ENCODE measurements at places on chromosomes 4 and X.

- no peak for DNase-seq
Measured at GRCh38 chr4:153292897-153293741, 51.4 kb upstream of the MND1 start.

- DNase-seq = no peak
Measured at GRCh38 chr4:87499403-87500091, 29.6 kb downstream of the SPARCL1 start.

- DNase-seq = no peak
Measured at GRCh38 chr4:139458999-139459398, 5.1 kb downstream of the RAB33B start.

GRCh38 chr4:5638316-5638715 lies 70.0 kb downstream of the EVC2 start:
- DNase-seq = no peak

DNA sequence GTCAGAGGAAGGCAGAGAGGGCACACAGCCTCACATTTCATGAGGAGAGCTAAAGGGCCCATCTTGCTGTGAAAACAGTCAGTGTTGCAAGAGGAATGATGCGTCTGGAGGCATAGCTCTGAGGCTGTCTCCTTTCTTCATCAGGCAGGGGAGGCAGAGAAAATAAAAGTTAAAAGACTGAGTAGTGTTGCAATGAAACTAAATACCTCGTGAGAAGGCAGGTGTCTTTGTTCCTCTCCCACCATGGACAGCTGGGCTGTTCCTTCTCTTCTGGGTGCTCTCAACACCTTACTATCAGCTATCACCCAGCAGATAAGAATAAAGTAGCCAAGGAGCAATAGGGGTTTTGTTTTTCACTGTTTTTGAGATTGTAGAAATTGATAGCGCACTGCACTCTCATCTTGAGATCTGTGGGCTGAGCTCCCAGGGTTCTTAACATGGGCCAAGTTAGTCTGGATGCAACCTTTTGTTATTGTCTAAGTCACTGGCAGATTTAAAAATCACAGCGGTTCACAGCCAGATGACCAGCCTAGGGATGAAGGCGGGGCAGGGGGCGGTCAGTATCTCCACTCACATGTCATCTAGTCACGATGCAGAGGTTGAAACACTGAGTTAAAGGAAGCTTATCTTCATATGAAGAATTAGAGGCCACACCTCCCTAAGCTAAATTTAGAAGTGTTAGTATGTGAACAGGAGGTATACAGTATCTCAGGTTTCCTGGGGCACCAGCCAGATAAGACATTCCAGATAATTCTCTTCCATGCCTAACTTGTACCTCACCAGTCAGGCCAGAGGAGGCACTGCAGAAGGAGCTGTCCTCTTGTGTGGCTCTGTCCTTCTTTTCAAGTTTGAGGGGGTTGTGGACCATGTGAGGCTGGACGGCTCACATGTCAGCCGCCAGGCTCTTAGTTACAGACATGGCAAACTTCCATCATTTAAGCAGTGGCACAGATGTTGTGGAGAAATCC lies 36.9 kb downstream of the PARM1 start:
- no peak for DNase-seq

DNA sequence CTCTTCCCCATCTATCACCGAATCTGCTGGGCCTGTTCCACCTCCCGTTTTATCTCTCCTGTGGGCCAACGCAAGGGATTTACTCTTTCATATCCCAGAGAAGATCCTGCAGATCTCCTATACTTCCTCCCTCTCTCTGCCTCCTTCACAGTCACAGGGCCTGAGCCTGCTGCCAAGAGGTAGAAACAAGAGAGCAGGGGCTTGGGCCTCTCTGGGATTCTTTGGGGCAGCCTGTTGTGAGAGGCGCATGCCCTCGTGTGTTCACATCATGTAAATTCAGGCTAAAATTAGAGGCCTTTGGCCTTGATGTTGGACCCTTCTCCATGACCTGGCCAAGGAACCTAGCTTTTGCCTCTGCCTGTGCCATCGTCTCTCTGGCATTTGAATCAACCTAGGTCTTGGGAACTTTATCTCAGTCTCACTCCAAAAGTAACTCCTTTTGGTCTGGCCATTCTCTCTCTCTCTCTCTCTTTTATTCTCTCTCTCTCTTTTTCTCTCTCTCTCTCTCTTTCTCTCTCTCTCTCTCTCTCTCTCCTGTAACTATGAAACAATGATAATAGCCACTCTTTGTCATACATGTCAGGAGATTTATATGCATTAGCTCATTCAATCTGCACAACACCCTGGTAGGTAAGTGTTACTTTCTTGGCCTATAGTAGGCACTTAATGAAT lies 20.0 kb upstream of the EFNB1 start:
- no peak for DNase-seq

DNA sequence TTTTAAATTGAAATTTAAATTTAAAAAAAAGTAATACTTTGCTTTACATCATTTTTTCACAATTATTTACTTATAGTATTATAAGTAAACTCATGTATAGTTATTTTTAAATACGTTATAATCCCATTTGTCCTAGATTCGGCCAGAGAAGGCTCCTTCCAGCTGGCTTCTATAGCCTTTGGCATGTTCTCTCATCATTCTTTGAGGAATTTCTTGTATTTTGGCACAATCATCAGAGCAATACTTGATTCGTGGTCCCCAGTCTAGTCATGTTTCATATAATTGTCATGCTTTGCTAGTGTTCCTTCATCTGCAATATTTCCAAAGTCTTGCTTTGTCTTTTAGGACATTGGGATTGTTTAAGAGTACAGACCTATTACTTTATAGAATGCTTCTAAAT lies 1037.9 kb upstream of the AGA start:
- no peak for DNase-seq

GRCh38 chrX:47751670-47752069 lies 85.0 kb upstream of the ZNF81 start:
- no peak for DNase-seq

DNA sequence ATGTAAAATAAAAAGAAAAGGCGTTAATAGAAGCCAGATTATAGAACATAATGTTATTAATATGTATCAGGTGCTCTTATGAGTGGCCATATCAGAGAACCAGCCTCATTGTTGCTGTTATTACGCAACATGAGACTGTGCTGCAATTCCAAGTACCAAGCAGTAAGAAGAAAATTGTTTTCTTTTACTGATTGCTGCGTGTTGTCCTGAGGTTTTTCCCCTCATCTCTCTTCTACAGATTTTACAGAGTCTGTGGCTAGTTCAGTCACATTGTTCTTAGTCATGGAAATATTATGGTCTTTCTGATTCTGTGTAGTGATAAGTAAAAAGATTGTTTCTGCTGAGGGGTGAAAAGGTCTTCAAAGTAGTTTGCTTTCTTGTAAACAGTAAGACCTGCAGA lies 55.9 kb downstream of the NPNT start:
- no peak for DNase-seq

GRCh38 chr4:77220828-77221613 lies 64.0 kb downstream of the CCNG2 start:
- DNase-seq = no peak

DNA sequence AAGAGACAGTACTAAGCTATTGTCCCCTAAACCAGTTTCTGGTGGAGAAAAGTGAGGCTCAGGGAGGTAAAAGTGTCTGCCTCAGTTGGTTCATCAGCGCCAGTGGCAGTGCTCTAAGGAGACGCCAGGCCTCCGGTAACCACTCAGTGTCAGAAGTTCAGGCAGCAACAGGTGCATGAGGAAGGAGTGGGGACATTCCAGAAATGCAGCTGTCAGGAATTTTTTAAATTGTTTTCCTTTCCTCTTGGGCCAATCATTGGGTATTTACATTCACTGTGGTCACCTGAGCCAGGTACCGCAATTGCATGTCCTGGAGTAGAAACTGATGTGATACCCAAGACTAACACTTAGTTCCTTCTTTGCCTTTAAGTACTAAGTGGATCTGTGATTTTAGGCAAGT lies 40.2 kb upstream of the HS3ST1 start:
- DNase-seq = no peak

DNA sequence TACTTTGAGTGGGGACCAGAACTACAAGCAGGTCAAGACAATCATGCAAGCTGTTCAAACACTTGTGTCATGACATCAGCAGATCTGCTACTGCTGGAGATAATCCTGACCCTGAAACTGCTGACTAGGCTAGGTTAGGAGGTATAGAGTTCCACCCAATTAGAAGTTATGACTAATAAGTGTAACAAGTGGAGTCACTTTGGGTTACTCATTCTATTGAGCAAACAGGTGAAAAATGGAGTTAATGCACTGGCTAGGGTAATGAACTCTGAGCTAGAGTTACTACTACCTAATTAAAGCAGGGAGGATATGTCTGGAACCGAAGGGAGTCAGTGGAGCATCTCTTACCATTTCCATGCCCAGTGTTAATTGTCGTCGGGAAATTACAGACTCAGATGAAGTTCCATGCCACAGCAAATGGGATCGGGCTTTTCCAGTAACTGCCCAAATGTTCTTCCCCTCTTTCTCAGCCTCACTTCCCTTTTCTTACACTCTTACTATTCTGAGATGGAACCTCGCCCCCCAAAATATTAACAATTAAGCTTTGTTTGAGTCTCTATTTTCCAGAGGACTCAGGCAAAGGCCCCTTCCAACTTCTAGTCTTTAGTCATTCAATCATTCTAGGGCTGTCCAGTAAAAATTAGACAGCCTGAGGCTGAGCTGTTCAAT lies 19.8 kb upstream of the MANBA start:
- DNase-seq = no peak

DNA sequence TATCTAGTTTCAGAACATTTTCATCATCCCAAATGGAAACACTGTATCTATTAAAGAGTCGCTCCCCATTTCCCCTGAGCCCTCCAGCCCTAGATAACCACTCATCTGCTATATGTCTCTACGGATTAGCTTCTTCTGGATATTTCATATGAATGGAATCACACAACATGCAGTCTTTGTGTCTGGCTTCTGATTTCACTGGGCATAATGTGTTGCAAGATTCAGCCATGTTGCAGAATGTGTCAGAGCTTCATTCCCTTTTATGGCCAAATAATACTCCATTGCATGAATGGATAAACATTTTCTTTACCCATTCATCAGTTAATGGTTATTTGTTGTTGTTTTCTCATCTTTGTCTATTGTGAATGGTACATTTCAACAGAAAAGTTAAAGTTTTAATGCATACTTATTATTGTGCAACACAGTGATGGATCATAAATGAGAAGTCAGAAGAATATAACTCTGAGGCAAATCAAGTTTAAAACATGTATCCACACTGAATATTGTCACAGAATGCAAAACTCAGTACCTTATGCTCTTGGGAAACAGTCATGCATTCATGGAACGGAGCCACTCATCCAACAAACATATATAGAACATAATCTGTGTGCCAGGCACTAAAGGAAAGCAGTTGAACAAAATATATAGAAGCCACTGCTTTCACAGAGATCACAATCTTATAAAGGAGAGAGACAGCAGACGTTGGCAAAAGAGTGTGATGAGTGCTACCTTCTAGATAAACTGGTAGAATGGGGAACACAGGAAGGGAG lies 57.8 kb upstream of the MAGEA4 start:
- DNase-seq = no peak

DNA sequence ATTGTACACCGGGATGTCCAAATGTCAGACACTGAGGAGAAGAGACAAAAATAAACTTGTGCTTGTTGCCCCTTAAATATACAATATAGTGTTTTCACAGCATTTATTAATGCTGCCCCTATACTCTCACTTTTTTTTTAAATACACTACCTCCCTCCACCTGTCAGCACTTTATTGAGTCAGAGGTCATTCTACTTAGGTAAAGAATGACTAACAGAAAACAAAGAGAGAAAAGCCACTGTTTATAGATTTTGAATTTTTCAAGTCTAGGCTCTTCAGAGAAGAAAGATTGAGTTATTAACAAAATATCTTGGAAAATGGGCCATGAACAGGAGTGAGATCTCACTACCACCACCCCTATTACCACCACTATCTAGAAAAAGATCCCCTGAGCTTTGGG lies 58.1 kb downstream of the NIPAL1 start:
- no peak for DNase-seq

DNA sequence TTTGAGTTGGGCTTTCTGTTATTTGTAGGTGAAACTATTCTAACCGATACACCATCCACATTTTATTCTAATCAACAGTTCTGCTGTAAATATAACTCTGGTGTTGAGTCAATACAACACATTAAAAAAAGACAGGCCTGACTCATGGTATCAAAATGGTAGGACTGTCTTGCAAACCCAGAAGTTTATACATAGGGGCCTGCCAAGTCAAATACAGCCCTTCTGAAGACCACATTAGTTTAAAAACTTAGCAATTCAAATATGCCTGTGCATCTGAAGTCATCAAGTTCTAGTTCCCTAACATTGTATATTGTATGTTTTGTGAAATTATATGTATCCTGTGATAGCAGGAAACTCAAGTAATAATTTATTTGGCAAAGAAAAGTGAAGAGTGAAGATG lies 24.4 kb upstream of the PDE5A start:
- DNase-seq = no peak

DNA sequence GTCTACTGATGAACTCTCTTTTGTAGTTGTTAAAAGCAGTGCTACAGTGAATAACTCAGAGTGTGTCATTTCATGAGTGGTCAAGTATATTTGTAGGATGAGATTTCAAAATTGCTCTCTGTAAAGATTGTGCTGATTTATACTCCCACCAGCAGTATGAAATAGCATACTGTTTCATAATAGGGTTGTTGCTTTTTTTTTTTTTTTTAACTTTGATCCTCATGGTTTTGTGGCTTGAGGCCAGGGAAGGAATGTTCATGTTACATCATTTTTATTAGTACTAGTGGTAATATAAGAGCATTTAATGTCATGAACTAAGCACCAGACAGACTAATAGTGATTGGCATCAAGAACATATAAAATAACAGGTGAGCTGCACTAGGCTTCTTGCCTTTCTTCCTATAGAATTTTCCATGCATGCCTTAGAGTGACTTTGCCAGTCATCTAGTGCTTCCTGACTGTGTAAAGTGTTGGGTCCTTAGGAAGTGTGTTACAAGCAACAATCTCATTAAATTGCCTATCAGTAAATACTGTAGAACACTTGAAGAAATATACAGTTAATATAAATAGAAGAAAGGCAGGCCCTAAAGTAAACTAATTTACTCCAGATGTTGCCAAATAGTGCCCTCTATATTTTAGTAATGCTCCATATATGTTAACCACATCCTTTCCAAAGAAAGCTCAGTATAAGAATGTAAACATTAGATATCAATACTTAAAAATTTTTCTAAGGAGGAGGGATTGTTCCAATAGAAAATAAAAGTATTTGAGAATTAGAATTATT lies 38.6 kb upstream of the MSMO1 start:
- DNase-seq = no peak

DNA sequence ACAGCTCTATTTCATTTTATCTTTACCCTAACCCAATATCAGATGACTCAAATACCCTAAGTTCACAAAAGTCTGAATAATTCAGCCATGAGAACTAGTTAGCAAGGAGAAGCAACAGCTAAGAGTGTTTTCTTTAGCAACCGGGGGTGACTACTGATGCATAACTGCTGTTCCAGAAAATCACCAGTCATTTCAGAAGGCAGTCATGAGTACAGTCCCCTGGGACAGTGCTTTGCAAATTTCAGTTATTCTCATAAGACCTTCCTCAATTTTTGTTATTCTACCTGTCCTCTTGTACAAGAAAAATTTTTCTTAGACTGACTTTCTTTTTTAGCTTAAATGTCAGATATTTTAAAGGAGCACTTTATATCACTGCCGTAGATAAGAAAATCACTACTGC lies 16.4 kb downstream of the BANK1 start:
- DNase-seq = no peak

GRCh38 chr4:10587697-10588096 lies 96.9 kb downstream of the CLNK start:
- no peak for DNase-seq

GRCh38 chrX:123236859-123237258 lies 52.8 kb downstream of the GRIA3 start:
- no peak for DNase-seq

Data from SIG-M5 (cell line).